ENCODE measurements at places on chromosomes 2 and 18. TPM values are rescaled to one million over a fixed set of nuclear protein-coding genes. Genes with fewer than 3 reads are reported as not detected.

Gene HNMT
- total RNA-seq = 309 TPM

DNA sequence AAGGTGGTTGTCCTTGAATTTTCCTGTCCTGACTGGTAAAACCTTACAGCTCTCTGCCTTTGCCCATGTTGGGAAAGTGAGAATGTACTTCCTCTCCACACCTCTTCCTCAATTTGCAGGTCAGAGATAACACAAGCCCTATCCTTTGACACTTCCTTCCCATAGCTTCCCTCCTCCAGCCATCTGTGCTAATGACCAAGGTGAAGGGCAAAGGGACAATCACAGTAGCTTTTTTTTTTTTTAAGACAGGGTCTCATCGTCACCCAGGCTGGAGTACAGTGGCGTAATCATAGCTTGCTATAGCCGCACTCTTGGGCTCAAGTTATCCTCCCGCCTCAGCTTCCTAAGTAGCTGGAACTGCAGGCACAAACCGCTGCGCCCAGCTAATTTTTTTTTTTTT lies 24.3 kb upstream of the STPG4 start:
- no peak for DNase-seq

Gene MYOM1
- total RNA-seq = 1.0 TPM

Gene MAP2
- not detected for total RNA-seq

Gene DAW1
- not detected for total RNA-seq

DNA sequence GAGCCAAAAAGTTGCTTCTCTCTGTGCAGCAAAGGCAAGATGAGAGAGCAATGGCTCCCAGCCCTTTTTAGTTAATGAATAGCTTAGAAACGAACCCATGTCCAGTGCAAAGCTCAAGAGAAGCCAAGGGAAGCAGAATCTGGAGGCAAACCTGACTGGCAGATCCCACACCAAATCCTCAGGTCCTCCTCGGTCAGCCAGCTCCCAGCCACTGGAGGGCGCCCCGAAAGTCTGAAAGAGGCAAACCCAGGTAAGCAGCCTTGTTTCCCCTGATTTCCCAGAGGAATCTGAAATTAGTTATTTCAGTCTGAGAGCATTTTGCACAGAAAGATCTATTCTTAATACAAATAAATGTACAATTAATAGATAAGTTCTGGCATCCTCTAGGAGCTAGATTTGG lies 71.3 kb upstream of the PID1 start:
- peak; percentile 4 for DNase-seq

Gene CAPN14
- total RNA-seq = not detected

DNA sequence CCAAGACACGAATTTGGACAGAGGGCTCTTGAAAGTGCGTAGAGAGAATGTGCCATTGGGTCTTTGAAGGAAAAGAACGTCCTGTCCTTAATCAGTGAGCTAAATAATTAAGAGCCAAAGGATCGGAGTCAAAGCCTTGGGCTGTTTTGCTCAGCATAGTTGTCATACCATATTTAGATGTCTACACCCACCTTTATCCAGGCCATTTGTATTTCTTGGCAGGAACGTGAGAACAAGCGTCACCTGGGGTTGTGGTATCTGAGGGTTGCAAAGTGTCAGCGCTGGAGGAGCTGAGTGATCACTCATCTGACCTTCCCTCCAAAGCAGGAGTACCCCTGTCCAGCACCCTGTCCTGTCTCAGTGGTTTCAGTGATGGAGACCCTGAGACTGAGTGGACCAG lies 4.5 kb downstream of the LPIN1 start:
- no peak for DNase-seq

Gene ALPI
- not detected for total RNA-seq

DNA sequence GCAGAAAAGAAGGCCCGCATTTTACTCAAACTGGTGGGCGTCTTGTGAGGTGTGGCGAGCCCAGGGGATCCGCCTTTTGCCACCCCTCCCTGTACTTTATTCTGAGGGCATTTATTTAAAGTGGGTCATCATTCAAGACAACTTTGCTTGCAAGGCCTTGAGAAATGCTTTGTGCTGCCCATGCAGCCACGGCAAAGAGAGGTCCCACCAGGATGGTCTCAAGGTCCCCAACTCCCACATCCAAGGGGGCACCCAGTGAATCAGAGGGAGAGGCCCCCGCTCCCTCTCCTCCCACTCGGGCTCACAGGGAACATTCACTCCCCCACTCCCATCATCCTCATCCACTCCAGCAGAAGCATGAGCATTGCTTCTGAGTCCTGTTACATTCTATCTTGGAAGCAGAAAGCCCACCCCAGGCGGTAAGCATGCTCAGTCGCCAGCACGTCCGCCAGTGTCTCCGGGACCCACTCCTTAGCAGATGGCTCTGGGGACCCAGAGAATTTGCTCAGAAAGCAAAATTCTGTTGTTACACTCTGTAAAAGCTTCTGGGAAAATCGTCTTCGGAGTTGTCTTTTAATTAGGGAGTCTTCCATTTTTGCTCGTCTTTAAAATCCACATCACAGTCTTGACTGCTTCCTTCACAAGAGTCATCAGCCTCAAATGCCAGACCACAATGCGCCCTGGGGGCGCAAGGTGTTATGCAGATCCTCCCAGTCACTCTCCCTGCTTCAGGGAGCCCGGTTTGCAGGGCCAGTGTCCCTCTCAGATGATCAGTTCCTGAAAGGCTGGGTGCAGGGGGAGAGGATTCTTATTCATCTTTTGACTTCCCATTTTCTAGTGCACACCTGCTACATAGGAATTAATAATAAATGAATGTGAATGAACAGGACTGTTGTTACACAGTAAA lies 99.4 kb upstream of the NCK2 start:
- DNase-seq = no peak

DNA sequence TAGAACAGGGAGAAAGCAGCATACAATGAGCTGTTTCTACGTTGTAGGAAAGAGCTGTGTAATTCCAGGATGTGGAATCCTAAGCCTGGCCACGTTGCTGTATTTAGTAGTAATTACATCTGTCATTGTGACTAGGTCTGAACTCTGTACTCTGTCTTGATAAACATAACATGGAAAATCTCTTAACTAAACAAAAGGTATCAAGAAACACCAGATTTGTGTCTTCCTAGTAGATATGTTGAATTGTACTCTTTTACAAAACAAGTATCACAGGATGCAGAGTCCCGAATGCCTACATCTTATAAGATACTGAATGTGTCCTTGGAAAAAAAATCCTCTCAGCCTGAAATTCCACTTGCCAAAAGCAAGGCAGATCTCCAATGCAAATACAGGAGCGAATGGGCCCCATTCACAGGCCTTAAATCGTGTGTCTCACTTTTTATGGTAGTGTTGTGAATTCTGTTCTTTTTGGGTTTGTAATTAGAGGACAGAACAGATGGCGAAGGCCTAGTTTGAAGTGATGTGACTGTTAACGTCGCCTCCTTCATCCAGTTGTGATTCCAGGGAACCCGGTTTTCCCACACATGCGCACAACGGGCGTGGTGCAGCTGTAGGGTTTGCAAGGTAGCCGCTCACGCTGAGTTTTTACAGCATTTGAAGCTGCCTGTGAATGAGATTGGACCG lies 246.5 kb downstream of the GBX2 start:
- DNase-seq = peak; percentile 89

GRCh38 chr2:210527286-210527685 lies 29.1 kb upstream of the CPS1 start:
- DNase-seq = no peak

Gene IL1A
- not detected for total RNA-seq

DNA sequence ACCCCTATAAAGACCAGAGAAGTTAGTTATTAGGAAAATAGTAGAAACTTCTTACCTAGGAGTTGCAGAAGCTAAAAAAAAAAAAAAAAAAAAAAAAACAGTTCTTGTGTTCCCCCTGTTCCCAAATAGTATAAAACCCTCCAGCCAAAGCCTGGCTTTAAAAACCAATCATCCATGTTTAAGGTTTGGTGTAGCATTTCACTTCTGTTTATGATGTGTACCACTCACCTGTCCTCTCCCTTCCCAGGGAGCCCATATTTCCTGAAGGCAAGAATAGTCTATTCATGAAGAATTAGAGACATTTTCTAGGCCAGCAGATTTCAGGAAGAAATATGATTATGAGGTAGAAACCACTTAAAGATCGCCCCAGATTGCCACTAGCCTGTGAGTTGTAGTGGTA lies 273.6 kb downstream of the SETBP1 start:
- DNase-seq = no peak

Gene GALR1
- total RNA-seq = not detected

Gene OTOS
- not detected for total RNA-seq

GRCh38 chr18:75111760-75112159 lies 97.2 kb downstream of the PTGR3 start:
- no peak for DNase-seq

- DNase-seq = no peak
Measured at GRCh38 chr2:223222397-223222796, 170.4 kb downstream of the KCNE4 start.

Gene TSHZ1
- total RNA-seq = 2.5 TPM

Gene RFTN2
- not detected for total RNA-seq

DNA sequence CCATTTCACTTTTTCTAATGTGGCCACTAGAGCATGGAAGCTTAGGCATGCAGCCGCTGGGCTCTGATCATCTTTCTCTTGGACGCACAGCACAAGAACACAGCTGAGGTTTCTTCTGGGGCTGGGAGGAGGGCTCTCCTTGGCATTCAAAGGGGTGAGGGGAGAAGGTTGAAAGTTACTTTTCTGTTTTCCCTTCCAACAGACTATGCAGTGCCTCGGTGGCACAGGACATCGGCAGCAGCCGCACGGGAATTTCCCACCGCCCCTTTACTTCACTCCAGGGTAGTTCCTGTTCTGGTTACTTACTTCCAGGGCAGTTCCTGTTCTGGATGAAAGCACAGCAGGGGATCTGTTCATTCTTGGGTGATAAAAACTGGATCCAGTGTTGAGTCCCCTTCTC lies 18.9 kb upstream of the MAL start:
- no peak for DNase-seq

- no peak for DNase-seq
Measured at GRCh38 chr18:71223486-71223885, 934.6 kb downstream of the SOCS6 start.

- DNase-seq = no peak
Measured at GRCh38 chr18:59189008-59189407, 30.9 kb upstream of the GRP start.

DNA sequence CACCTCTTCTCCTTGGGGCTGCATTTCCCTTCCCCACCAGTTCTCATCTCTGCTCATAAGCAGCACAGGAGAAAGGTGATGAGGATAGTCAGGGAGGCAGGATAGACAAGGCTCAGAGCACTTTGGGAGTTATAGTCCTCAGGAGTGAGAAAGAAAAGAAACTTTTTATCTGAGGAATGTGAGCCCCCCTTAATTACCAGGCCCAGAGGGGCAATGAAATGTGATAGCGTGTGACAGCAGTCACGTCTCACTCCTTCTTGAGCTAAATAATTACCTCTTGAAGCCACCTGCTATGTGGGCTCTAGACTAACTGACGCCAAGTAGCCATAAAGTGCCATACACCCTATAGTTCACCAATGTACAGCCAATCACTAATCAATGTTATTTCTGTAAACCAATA lies 105.8 kb downstream of the SPP2 start:
- no peak for DNase-seq

GRCh38 chr2:172639256-172639655 lies 83.4 kb downstream of the PDK1 start:
- no peak for DNase-seq

Gene SLC8A1
- not detected for total RNA-seq

Gene SLC9A2
- 0.02 TPM for total RNA-seq

DNA sequence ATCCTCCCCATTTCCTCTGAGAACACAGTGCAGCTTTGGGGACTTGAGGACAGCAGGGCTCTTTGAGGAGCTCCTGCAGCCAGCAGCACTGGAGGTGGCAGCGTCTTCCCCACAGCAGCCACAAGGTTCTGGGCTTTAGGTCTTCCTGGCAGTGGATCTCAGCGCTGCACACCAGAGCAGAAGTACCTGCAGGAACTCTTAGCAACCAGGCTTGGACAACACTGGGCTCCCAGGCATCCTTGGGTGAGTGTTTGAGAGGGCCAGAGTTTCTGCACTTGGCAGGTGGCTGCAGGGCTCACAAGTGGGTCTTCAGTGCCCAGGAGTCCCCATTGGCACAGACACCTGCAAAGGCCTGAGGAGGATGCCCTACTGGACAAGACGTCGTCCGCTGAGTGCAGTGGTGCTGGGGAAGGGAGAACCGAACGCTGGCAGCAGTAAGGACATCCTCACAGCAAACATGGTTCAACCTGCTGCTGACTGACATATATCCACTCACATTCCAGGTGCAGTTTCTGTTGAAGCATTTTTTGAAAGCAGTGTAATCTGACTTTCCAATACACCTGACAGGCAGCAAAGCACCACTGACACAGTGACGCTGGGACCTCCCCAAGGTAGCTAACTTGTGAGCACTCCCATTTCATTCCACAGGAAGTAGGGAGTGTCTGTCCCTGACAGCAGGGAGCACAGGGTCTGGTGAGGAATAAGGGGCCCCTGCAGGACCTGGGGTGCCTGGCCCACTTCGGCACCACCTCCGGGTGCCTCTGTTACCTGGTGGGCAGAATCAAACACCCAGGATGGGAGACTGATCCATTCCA lies 149.9 kb upstream of the COPS8 start:
- DNase-seq = no peak

DNA sequence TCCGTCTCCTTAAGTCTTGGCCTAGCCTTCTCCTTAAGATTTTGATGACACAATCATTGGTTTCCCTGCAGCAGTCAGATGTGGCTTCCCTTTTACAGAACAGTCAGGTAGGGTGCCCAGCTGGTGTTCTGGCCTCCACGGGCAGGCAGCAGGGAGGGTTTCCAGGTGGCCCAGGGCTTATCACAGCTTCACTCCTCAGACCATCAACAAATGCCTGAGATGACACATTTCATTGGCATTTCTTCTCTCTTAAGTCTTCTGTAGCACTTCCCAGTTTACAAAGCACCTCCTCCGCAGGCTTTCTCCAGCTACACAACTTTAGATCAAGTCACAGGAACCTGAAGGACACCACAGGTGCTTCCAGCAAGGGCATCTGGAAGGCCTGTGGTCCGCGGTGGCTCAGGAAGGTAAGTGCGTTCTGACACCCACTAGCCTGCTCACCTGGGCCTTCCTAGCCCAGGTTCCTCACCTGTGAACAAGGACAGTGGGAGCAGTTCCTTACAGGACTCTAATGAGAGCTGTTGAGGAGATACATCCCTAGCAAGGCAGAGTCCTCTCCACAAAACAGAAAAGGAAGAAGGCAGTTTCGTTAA lies 37.6 kb downstream of the PTPN18 start:
- no peak for DNase-seq

DNA sequence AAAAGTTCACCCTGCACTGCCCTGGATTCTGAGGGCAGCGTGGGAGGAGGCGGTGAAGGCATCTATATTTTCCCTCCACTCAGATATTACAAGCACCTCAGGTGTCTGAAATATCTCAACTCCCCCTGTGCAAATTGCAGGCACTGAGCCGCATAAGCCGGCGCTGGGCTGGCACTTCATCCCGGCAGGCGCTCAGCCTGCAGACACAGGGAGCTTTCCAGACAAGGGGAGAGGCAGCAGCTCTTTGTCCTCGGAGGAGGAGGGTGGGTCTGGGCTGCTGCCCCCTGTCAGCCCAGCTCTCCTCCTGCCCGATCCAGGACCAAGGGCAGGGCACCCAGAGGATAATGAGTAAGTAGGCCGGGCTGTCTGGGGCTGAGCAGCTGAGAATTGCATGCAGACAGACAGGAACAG lies 189.3 kb upstream of the MYT1L start:
- DNase-seq = no peak

- no peak for DNase-seq
Measured at GRCh38 chr2:235238537-235238936, 255.3 kb upstream of the AGAP1 start.

GRCh38 chr18:60847517-60847916 lies 474.9 kb upstream of the MC4R start:
- no peak for DNase-seq

All from HepG2 (cell line).